ENCODE measurements at places on chromosomes 5 and 9. TPM values are rescaled to one million over a fixed set of nuclear protein-coding genes. Genes with fewer than 3 reads are reported as not detected.

DNA sequence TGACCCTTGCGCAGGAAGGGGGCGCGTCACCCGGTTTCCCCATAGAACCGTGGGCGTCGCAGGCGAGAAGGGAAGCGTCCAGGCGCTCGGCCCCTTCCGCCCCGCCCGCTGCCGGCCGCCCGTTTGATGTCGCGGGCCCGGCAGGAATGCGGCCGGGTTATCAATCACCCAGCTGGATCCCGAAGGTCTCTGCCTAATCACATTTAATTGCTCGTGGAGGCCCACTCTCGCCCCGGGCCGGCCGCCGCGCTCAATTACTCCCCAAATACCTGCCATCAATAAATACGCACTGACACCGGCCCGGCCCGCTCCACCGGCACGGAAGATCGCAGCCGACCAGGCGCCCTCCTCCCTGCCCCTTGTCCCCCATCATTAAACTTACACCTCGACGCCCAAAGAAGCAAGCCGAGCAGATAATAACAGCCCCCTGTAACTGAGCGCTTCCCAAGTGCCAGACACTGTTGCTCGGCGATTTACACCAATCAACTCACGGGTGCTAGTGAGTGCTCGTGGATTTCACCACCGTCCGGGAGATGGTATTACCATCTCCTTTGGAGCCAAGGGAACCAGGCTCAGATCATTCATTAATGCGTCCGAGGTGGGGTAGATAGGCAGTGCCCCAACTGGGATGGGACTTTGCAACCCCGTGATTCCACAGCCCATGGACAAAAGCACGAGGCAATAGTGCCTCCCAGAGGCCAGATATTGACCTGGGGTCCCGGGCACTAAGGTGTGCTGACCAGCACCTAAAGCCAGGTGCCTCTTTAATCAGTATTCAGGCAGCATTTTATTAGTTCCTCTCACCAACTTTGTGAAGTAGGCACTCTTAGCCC, 11.3 kb downstream of the MSX2 start:
- no peak for DNase-seq

GRCh38 chr5:8756498-8757084, 789.3 kb downstream of the SEMA5A start:
- DNase-seq, result no peak

GRCh38 chr5:148509893-148510292, 126.1 kb downstream of the FBXO38 start:
- DNase-seq, result no peak

The PCDHGA3 gene
- 0.51 TPM for total RNA-seq

GRCh38 chr9:109307380-109308240, 13.2 kb downstream of the EPB41L4B start:
- no peak for DNase-seq

The ARHGEF28 gene
- total RNA-seq, result 9.3 TPM

DNA sequence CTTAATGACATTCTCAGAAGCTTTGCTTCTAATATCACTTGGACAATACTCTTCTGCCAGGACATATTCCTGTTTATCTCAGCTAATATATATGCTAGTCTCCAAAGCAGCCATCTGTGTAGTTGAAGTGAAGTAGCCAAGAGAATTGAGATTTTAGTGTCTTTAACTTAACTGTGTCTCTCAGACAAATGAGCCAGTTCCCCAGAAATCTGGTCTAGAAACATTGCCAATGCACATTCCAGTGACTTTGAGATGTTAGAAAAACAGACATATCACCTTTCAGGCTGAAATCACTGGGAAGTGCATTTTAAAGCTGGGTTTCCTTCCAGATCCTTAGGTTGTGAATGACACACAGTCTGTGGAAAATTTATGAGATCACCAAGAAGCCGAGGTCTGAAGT, 114.6 kb downstream of the MTX3 start:
- DNase-seq, result no peak

GRCh38 chr5:144487207-144487606, 316.5 kb downstream of the KCTD16 start:
- no peak for DNase-seq

DNA sequence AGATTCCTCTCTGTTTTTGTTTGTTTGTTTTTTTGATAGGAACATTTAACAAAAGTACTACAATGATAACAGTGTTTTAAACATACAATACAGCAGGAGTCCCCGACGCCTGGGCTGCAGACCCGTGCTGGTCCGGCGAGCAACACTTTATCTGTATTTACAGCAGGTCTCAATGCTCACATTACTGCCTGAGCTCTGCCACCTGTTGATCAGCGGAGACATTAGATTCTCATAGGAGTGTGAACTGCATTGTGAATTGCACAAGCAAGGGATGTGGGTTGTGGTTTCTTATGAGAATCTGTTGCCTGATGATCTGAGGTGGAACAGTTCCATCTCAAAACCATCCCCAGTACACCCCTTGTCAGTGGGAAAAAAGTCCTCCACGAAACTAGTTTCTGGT, 1068.5 kb upstream of the CDH10 start:
- no peak for DNase-seq

DNA sequence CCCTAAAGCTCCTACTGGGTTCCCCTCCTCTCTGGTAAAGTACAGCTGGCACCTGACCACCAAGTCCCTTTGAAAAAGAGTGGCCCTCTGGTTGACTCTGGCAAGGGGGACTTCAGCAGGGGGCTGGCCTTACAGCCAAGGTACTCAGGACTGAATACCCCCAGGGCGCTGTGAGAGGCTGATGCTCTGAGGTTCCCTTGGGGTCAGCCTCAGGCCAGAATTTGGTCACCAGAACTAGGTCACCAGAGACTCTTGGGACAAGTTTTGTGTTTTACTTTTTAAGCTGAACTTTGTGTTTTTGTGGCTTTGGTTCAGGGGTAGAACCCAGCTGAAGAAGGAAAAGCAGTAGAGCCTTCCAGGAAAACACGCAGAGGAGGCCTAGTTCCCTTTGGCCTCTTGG, 23.3 kb upstream of the SMU1 start:
- DNase-seq, result no peak

GRCh38 chr9:131422241-131422792, 28.4 kb downstream of the PRRC2B start:
- DNase-seq, result peak; percentile 36

The SPATA31E1 gene
- not detected for total RNA-seq

The LCN15 gene
- not detected for total RNA-seq

The PLEKHG4B gene
- total RNA-seq, result 1.4 TPM

The IFNK gene
- total RNA-seq, result not detected

GRCh38 chr5:159928122-159928909, 12.0 kb downstream of the ADRA1B start:
- no peak for DNase-seq

DNA sequence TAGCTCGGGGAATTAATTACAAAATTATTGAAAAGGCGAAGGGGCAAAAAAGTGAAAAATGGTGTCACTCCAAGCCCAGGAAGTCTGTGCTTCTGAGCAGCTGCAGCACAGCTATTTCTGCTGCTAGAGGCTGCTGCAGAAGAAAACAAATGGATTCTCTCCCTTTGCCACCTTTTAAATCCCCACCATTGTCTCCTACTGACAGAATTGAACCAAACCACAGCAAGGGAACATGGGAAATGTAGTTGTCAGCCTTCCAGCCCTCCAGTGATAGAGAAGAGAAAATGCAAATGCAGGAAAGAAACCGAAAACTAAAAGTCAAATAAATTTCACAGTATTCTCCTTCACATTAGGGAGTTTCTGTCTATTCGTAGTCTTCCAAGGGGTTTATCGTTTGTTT, 33.4 kb upstream of the CDC42SE2 start:
- no peak for DNase-seq

- no peak for DNase-seq
These were observed 77.2 kb downstream of the ZNF608 start for GRCh38 chr5:124669300-124669648.
